Hematopoietic multipotent progenitor cell treated with erythropoietin and hydrocortisone succinate and interleukin-3 and kit ligand, for 6 days (in vitro differentiated cells): ENCODE measurements at places on chromosomes 1 and 21.

DNA sequence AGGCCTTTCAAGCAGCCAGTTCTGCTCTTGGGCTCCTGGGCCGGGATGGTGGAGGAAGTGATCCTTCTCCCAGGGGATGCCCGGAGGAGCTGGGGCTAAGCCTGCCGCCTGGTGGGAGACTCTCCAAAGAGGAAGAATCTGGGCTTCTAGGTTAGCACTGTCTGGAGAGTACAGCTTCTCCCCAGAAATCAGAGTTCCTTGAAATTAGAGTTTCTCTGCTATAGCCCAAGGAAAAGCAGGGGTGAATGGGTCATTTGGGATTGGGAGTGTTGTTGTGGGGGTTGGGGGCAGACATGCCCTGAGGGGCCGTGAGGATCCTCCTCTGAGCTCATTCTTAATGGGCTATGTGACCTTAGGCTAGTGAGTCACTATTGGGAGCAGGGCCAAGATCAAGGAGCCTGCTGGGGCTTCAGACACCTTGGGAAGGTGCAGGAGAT, 6.5 kb downstream of the LGR6 start:
- DNase-seq = no peak

- peak; percentile 75 for DNase-seq
Measured at GRCh38 chr1:921011-921837, 2.5 kb upstream of the SAMD11 start.

DNA sequence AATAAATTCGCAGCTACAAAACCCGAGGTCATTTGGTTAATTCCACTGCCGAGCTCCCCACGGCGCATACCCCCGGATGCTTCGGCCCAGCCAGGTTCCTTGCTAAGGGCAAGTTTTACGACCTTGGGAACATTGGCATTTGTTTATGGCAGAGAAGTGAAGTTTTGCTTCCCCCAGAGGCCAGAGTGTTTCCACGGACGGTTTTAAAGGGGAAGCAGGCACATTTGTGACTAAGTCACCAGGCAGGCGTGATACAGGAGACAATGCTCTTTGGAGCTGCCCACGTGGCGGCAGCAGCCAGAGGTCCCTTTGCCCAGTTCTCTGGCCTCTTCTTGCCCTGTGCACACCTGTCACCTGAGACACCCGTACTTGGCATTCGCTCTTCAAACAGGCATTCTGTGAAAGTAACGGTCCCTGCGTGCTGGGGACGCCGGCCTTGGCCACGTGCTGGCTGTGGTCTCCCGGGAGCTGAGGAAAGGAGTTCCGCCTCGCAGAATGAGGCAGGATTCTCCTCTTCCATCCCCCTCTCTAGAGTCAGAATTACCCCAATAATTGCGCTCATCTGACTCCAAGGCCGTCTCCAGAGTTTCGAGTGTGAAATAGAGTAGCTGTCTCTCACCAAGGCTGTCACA, 138.3 kb downstream of the PRDM16 start:
- DNase-seq = no peak

DNA sequence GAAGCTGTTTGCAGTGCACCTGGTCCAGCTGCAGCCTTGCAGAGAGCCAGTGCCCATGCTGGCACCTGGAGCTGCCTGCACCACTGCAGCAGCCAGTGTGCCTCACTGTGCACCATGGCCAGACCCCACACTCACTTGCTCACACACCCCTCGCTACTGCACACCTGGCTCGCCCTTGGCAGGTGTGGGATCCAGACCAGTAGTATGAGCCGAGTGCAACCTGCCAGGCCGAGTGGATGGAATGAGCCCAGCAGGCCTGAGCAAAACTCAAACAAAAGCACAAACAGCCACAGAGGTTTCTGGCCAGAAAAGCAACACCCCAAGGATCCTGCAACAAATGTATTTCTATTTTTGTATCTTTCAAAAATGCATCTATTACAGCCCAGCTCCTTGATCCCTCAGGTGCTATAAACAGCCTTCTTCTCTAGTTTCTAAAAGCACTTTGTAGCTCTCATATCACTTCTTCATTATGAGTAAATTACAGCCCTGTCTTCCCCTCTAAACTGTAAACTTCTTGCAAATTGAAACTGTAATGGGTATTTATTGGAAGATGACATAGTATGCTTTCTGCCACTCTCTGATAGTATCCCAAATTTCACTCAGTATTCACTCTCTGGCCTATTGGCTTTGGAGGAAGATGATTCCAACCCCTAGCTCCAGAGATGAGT, 72.2 kb upstream of the LPGAT1 start:
- no peak for DNase-seq

GRCh38 chr1:61332196-61332753, 249.9 kb downstream of the NFIA start:
- DNase-seq = no peak

DNA sequence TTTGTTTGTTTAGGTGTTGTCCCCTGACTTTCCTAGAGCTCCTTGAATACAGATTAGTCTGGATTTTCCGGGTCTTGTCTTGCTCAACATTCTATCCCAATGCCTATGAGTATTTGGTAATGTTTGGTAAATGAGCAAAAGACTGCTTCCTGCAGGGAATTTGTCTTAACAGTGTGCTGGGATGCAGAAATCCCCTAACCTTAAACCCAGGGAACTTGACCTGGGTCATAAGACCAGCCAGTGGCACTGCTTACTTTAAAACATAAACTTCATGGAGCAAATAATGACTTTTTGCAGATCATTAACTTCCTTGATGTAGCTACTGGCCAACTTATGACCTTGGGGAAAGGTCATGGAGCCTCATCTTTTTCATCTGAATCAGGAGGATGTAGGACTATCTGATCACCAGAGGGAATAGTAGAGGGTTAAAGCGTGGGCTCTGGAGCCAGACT, 27.2 kb downstream of the TCEANC2 start:
- DNase-seq = no peak

DNA sequence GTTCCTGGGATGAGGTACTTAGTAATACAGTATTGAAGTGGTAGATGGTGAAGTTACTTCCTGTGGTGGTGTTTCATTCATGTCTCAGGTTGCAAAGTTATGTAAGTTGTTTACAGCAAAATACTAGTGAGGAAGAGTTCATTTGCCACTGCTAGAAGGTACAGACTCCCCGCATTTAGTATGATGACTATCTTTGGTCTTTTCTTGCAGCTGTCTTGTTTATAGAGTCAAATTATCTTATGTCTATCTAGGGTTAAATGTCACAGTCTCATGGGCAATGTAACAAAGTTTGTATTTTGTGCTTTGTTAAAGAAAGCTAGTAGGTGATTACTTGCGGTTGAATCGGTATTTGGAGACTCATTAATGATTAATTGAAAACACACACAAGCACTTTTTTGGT, 50.2 kb downstream of the LRRC8D start:
- DNase-seq = no peak

DNA sequence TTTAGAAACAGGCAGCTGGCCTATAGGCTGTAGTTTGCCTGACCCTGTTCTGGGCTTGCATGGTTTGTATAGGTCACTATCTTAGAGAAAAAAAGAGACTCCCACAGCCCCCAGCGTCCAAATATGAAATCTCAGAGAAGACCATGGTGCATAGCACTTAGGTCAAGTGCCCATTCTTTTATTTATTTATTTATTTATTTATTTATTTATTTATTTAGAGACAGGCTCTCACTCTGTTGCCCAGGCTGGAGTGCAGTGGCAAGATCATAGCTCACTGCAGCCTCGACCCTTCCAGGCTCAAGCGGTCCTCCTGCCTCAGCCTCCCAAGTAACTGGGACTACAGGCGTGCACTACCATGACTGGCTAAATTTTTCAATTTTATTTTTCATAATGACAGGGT, 50.8 kb upstream of the ARTN start:
- no peak for DNase-seq

DNA sequence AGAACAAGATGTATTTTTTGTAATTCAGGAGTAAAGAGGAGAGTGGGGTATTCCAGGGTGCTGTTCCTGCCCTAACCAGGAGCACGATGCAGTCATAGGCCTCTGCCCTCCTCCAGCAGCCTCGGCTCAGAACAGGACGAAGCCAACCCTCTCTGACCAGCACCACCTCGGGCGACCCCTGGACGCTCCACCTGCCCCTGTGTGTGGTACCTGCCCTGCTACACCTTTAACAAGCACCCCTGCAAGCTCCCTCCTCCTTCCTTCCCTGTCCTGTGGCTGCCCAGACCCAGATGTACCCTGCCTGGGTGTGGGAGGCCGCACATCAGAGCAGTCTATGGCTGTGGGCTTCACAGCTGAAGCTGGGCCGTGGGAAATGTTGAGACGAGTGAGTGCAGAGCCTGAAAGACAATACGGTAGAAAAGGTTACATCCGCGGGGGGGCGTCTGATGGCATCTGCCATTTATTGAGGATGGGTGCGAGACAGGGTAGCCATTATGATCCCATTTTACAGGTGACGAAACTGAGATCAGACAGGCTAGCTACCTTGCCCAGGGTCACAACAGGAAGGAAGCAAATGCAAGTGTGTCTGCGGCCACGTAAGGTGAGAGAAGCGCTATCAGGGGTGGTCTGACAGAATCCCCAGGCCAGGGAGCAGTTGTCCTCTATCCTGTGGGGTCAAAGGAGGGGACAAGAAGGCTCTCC, 4.6 kb downstream of the ERG start:
- DNase-seq = peak; percentile 16

DNA sequence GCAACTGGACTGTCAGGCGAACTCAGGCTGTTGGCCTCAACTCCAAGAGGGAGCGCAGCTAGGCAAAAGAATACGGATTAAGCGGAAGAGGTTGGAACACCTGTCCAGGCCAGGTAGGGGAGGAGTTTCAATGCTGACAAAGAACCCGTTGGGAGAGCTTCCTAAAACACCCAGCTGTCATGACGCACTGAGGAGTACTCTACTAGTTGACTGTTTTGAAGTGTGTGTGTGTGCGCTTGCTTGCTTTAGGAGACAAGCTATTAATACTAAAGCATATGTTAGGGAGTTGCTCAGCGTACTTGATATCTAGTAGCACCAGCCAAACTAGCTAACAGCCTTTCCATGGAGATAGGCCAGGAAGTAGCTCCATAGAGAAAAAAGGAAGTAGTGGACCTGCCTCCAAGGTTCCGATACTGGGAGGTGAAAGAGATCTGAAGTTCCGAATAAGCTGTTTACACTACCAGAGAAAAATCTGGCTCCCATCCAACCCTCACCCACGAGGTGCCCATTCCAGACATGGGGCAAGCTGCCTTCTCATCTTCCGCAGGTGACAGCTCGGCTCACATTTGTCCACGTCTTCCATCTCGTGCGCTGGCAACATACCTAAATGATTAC, 974 bp upstream of the FNBP1L start:
- DNase-seq = peak; percentile 91

DNA sequence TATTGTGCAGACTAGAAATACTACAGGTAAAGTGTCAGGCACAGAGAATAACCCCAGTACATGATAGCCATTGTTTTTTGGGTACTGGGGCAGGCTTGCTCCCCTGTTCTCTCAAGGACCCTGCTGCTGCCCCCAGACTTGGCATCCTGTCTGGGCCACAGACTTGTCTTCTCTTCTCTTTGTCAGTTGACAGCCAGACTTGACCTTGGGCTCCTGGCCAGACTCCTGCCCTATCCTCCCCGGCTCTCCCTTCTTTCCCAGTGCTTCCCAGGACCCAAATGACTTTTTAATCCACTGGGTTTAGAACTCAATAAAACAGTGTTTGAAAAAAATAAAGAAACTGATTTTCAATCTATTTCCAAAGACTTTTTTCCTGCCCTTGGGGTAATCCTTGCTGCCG, 43.2 kb downstream of the ZSCAN20 start:
- no peak for DNase-seq
